Esophagus mucosa (tissue), 1 donor: ENCODE measurements at places on chromosomes 7 and 10. TPM values are rescaled to one million over a fixed set of nuclear protein-coding genes. Genes with fewer than 3 reads are reported as not detected.

Gene GRM3
- total RNA-seq: not detected

Gene CRHR2
- not detected for total RNA-seq

Gene LIPK
- total RNA-seq: 3.3 TPM

Gene COBL
- 10.4 TPM for total RNA-seq

Gene MORN4
- 1.9 TPM for total RNA-seq

Gene AFAP1L2
- total RNA-seq: 22.8 TPM

- ATAC-seq: no peak
Measured at GRCh38 chr7:139071680-139072079, 35.8 kb upstream of the ZC3HAV1L start.

DNA sequence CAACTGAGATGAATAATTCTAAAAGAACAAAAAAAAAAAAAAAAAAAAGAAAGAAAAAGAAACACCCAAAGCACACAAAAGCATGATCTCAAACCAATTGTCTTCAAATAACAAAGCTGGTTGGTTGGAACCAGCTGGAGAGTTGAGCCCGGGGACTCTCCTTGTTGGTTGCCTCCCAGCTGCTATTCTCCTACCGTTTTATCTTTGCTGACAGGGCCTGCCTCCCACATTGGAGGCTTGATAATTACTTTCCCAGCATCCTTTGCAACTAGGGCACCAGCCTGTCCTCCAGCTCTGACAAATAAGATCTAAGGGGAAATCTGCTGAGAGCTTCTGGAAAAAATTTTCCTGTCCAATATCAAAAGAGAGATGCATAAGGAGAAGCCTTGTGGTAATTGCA, 6.8 kb downstream of the PON1 start:
- no peak for ATAC-seq
